Regular cardiac myocyte (primary cell): ENCODE measurements at places on chromosomes 4 and X. TPM values are rescaled to one million over a fixed set of nuclear protein-coding genes. Genes with fewer than 3 reads are reported as not detected.

The SPANXN3 gene
- not detected in 2 replicates for total RNA-seq

The PCYT1B gene
- total RNA-seq = under 0.01 TPM in 2 replicates

The GAB1 gene
- 5.8 and 10.7 TPM in 2 replicates for total RNA-seq

The SPIN2A gene
- total RNA-seq = 0.28 and 0.38 TPM in 2 replicates

The MTTP gene
- under 0.01 TPM in 2 replicates for total RNA-seq

The BEND2 gene
- total RNA-seq = not detected in 2 replicates

The PDE6B gene
- total RNA-seq = 0.19 TPM in 1 of 2 replicates, not detected in the other

The SNCA gene
- 0.56 and 0.96 TPM in 2 replicates for total RNA-seq

The PRRG3 gene
- total RNA-seq = not detected in 2 replicates

The ALB gene
- not detected in 2 replicates for total RNA-seq

The SLC49A3 gene
- 2.5 and 5.1 TPM in 2 replicates for total RNA-seq

The TMPRSS11D gene
- total RNA-seq = not detected in 2 replicates

The MAP3K15 gene
- not detected in 2 replicates for total RNA-seq

The TRAPPC2 gene
- total RNA-seq = 17.8 and 18.9 TPM in 2 replicates

The GAGE12F gene
- not detected in 2 replicates for total RNA-seq

The MGAT4D gene
- not detected in 2 replicates for total RNA-seq

The AMOT gene
- total RNA-seq = 0.85 and 5.2 TPM in 2 replicates

The PABPC5 gene
- 2.5 and 4.8 TPM in 2 replicates for total RNA-seq

The ADH1A gene
- not detected in 2 replicates for total RNA-seq
